ENCODE measurements at places on chromosomes 7 and 10. TPM values are rescaled to one million over a fixed set of nuclear protein-coding genes. Genes with fewer than 3 reads are reported as not detected.

The TLL2 gene
- 0.10 TPM for total RNA-seq

The PAX2 gene
- not detected for total RNA-seq

The WIPF3 gene
- 21.4 TPM for total RNA-seq

The NPTX2 gene
- total RNA-seq: 3.3 TPM

The CHAT gene
- total RNA-seq: not detected

The ACSL5 gene
- total RNA-seq: 14.7 TPM

The CYREN gene
- total RNA-seq: 26.8 TPM

The ANKRD30A gene
- total RNA-seq: not detected

The IGF2BP3 gene
- total RNA-seq: 0.48 TPM

The HECTD2 gene
- 17.8 TPM for total RNA-seq

The ANKRD1 gene
- 43.7 TPM for total RNA-seq

The FKBP9 gene
- 163 TPM for total RNA-seq

The SH2D4B gene
- total RNA-seq: 0.10 TPM

The EBF3 gene
- total RNA-seq: 9.1 TPM

The FGFR2 gene
- total RNA-seq: 17.7 TPM

The UCN3 gene
- total RNA-seq: not detected

The SYT15B gene
- 2.6 TPM for total RNA-seq

The LIPJ gene
- 0.14 TPM for total RNA-seq

The LIPK gene
- total RNA-seq: not detected

The ADRA2A gene
- 7.7 TPM for total RNA-seq

The LMOD2 gene
- not detected for total RNA-seq

The SEMA3A gene
- total RNA-seq: 10.9 TPM

The FAM237B gene
- total RNA-seq: not detected

The PTPRN2 gene
- total RNA-seq: 1.6 TPM

The MINPP1 gene
- total RNA-seq: 11.1 TPM

The UROS gene
- 31.4 TPM for total RNA-seq

The SLC16A9 gene
- total RNA-seq: 1.7 TPM

The FRA10AC1 gene
- total RNA-seq: 24.4 TPM

The CACNB2 gene
- total RNA-seq: 16.8 TPM

The PRF1 gene
- 5.2 TPM for total RNA-seq

The PAPSS2 gene
- total RNA-seq: 30.9 TPM

The CABCOCO1 gene
- total RNA-seq: 1.4 TPM

The FAM25C gene
- not detected for total RNA-seq

The MOSPD3 gene
- 10.8 TPM for total RNA-seq

The FAM25A gene
- not detected for total RNA-seq

The CCL26 gene
- 0.97 TPM for total RNA-seq

The RBP3 gene
- not detected for total RNA-seq

The EEPD1 gene
- 9.7 TPM for total RNA-seq

The RTKN2 gene
- total RNA-seq: 0.14 TPM

The SORBS1 gene
- total RNA-seq: 1,390 TPM

The IL6 gene
- total RNA-seq: 2.4 TPM

The CPED1 gene
- 99.6 TPM for total RNA-seq

The TUBAL3 gene
- total RNA-seq: not detected

The DNAH11 gene
- total RNA-seq: 0.51 TPM

The PDIA4 gene
- 64.8 TPM for total RNA-seq

The GHRHR gene
- 1.2 TPM for total RNA-seq

The PDSS1 gene
- total RNA-seq: 6.1 TPM

The PLAC9 gene
- 155 TPM for total RNA-seq

The CDHR1 gene
- 0.28 TPM for total RNA-seq

The HTR7 gene
- total RNA-seq: 0.83 TPM

Measured in posterior vena cava (tissue), 2 donors.